ENCODE measurements at places on chromosomes 1 and 21. TPM values are rescaled to one million over a fixed set of nuclear protein-coding genes. Genes with fewer than 3 reads are reported as not detected.

TXLNA gene
- 64.8 TPM for total RNA-seq

CLDN17 gene
- not detected for total RNA-seq

NCMAP gene
- not detected for total RNA-seq

IGSF21 gene
- not detected for total RNA-seq

ALX3 gene
- not detected for total RNA-seq

MTMR11 gene
- 23.8 TPM for total RNA-seq

SPRR2F gene
- total RNA-seq: not detected

CASZ1 gene
- 13.2 TPM for total RNA-seq

BTG3 gene
- 53.5 TPM for total RNA-seq

GJC2 gene
- total RNA-seq: 18.5 TPM

MYBPH gene
- not detected for total RNA-seq

CLCN6 gene
- 24.7 TPM for total RNA-seq

LCE1B gene
- total RNA-seq: 2.0 TPM

NBPF19 gene
- 33.3 TPM for total RNA-seq

VSIG8 gene
- not detected for total RNA-seq

GBP4 gene
- total RNA-seq: 0.05 TPM

AADACL3 gene
- not detected for total RNA-seq

FCRL6 gene
- not detected for total RNA-seq

OR10Z1 gene
- not detected for total RNA-seq

OR2AK2 gene
- not detected for total RNA-seq

VWA5B1 gene
- total RNA-seq: not detected

SCAMP3 gene
- 80.6 TPM for total RNA-seq
